Activated CD4-positive, alpha-beta T cell treated with anti-CD3 and anti-CD28 coated beads, Interleukin-10, Interleukin-2, amounts not matched to agents 100 ng/mL and 50 ng/mL, durations not matched to agents 16 hours and 8 hours (primary cell): ENCODE measurements at places on chromosomes 2 and 18.

DNA sequence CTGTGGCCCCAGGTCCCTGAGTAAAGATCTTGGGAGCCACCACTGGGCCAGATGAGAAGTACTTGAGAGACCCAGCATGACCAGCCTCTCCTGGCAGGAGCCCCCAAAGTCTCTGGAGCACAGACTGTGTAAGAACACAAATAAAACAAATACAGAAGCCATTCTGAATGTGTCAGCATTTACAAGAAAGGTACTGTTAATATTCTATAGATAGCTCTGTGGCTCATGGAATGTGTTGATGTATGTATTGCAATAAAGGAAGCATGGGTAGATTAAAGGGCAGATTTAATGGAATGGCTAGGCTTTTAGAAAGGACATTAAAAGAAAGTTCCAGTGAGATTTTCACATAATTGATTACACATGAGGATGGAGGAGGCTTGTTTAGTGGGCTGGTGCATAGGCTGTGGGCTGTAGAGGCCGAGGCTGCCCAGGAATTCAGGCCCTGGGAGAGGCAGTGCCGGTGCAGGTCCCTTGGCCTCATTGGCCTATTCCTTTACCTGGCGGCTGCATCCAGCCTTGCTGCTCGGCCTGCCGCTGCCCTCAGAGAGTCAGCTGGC, 127.7 kb upstream of the DLX2 start:
- DNase-seq: no peak

DNA sequence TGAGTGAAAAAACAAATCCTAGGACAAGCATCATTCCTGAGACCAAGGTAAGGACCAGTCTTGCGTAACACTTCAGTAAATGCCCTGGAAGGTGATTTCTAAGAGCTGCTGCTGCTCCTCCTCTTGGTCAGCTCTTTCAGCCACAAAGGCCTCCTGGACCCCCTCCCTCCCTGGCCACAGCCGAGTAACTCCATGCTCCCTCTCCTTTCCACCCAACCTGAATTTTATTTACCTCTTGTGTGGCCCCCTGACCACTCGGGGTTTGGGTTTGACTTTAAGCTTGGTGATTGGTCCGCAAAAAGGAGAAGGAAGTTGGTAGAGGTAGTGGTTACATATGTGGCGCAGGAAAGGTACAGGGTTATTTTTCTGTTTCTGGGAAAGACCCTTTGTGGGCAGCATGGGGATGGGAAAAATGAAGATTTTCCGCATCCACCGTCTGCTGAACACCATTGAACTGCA, 9.2 kb downstream of the HTRA2 start:
- DNase-seq: no peak

DNA sequence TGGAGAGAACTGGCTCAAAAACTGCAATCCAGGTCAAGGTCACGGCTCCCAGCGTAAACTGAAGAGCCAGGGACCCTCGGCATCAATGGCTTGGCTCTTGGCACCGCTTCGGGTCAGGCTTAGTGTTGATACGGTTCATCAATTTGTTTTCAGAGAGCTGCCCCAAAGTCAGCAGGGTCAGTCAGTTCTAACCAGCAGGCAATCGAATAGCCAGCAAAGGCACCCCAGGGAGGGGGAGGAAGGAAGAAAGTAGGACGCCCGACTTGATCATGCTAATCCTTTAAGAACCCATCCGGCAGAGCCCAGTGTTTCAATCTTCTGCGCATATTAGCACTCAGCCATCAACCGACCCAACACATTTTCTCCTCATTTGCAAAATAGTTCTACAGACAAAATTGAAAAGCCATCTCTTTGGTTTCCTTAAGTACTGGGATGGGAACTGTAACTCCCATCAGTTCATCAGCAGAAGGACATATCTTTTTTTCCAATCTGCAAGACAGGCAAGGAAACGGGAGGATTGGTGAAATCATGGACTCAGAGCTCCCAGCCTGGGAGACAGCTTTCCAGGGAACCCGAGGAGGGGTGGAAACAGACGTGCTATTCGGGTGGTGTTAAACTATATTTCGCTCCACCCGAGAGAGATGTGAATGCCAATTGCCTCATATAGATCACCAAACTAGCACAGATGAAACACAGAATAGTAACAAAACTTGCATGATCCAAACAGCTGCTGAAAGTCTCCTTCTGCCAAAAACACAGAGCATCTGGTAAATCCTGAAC, 40.7 kb upstream of the CABLES1 start:
- DNase-seq: no peak

- DNase-seq: no peak
These were observed 227.3 kb upstream of the MMADHC start for GRCh38 chr2:149814901-149815300.

DNA sequence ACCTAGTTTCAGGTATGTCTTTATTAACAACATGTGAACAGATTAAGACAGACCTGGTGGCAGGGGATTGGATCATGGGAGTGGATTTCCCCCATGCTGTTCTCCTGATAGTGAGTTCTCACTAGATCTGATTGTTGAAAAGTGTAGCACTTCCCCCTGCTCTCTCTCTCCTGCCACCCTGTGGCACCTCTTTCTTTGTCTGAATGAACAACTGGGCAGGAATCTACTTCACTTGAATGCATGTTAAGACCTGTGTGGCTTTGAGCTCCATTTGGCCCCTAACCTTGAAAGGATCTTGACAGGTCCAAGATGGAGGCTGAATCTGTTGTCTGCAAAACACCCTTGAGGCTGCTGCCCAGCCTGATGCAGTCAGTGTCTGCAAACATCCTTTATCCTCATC, 194.4 kb downstream of the RNF144A start:
- no peak for DNase-seq

GRCh38 chr2:101737478-101738255, 40.2 kb downstream of the MAP4K4 start:
- no peak for DNase-seq
